ENCODE measurements at places on chromosomes 6 and 20.

DNA sequence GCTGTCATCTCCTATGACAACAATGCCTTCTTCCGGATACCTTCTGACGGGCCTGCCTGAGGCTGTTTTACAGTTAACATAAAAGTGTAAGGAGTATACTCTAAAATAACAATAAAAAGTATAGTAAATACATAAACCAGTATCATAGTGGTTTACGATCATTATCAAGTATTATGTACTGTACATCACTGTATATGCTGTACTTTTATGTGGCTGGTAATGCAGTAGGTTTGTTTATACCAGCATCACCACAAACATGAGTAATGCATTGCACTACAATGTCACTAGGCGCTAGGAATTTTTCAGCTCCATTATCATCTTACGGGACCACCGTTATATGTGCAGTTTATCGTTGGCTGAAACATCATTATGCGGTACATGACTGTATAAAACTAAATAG is 76.5 kb downstream of the VEGFA start:
- DNase-seq, result no peak

DNA sequence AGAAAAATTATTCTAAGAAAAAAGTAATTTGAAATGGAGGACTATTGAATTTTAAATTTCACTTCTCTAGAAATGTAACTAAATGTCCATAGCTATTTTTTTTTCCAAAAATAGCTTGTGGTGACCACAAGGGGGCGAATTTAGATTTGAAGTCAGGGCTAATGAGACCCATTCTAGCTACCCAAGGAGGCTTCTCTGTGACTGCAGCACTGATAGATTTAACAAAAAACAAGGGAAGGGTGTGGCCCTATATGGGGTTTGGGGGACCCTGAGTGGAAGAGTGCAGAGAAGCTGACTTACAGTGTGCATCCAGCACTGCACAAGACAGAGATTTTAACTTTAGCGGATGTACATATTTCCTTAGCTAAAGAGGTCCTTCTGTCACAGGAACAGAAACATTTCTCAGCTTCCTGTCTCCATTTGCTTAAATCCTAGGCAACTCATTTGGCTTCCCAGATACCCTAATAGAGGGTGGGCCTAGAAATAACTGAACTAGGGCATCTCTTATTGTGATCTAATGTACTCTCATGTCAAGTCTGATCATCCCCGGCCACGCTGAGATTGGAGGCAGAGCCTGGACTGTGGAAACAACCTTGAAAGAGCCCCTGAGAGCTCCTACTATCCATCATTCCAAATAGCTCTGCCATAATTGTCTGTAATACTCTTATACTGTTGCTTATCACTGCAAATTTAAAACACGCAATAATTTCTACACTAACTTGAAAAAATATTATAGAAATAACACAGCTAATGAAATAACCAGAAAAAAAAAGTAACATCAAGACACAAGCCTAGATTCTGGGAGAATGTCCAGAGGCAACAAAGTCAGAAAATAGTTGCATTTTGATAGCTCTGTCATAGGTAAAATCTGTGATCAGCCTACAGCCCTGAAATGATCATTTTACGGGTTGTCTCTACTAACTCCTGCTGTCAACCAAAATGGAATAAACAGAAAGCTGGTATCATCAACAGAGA is 93.6 kb downstream of the SNAP91 start:
- no peak for DNase-seq

GRCh38 chr6:107670792-107671199 is 153.3 kb downstream of the SCML4 start:
- no peak for DNase-seq

- DNase-seq, result peak; percentile 70
Measured at GRCh38 chr6:33620856-33621710, at the start of gene ITPR3. Gene ITPR3 (plus strand): TSS chr6:33621322. CDS start chr6:33621603, 281 bp downstream.

- DNase-seq, result no peak
Measured at GRCh38 chr6:154234019-154234772, 122.4 kb downstream of the IPCEF1 start.

DNA sequence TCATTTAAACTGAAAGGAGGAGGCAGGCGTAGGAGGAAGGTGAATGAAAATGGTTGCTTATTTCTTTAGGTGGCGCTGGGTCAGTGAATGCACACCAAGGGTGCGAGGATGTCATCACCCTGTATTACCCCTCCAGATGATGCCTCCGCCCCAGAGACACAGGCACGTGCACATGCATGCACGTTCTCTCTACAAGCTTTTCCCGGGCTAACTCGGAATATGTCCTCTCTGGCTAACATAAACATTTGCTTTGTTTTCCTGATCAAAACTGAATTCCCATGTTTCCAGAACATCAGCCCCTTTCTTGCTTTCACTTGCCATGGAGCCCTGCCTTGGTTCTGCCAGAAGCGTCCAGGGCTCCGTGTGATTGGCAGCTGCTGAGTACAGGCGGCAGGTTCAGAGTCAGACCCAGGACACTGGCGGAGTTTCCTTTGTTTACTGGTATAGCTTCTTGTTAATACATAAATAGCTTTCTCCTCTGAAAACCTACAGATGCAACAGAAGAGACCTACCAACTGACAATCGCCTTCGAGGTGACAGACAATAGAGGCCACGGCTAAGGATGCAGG is 131.2 kb upstream of the RPS6KA2 start:
- no peak for DNase-seq

DNA sequence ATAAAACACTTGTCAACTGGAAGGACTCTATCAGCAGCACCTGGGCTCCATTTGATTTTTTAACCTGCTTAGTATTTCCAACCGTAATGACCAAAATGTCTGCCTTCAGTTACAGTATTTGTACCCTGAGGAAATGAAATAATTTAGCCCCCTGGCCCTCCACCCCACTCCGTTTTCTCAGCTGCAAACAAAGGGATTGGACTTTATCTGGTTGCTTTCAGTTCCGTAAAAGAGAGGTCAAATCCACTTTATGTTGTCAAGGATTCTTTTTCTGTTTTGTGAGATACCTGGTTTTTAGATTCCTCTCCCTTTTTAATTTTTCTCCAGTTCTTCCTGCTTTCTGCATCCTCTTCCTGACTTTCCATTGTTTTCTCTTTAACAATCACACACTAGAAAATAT is 64.4 kb upstream of the BMP2 start:
- DNase-seq, result no peak

DNA sequence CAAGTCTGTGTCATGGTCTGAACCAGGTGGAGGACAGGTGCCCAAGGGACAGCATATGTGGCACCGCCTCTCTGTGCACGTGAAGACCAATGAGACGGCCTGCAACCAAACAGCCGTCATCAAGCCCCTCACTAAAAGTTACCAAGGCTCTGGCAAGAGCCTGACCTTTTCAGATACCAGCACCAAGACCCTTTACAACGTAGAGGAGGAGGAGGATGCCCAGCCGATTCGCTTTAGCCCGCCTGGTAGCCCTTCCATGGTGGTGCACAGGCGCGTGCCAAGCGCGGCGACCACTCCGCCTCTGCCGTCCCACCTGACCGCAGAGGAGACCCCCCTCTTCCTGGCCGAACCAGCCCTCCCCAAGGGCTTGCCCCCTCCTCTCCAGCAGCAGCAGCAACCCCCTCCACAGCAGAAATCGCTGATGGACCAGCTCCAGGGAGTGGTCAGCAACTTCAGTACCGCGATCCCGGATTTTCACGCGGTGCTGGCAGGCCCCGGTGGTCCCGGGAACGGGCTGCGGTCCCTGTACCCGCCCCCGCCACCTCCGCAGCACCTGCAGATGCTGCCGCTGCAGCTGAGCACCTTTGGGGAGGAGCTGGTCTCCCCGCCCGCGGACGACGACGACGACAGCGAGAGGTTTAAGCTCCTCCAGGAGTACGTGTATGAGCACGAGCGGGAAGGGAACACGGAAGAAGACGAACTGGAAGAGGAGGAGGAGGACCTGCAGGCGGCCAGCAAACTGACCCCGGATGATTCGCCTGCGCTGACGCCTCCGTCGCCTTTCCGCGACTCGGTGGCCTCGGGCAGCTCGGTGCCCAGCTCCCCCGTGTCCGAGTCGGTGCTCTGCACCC is 109.5 kb upstream of the RAB32 start:
- DNase-seq, result no peak

GRCh38 chr6:154537511-154538325 is 27.2 kb upstream of the CNKSR3 start:
- DNase-seq, result no peak

DNA sequence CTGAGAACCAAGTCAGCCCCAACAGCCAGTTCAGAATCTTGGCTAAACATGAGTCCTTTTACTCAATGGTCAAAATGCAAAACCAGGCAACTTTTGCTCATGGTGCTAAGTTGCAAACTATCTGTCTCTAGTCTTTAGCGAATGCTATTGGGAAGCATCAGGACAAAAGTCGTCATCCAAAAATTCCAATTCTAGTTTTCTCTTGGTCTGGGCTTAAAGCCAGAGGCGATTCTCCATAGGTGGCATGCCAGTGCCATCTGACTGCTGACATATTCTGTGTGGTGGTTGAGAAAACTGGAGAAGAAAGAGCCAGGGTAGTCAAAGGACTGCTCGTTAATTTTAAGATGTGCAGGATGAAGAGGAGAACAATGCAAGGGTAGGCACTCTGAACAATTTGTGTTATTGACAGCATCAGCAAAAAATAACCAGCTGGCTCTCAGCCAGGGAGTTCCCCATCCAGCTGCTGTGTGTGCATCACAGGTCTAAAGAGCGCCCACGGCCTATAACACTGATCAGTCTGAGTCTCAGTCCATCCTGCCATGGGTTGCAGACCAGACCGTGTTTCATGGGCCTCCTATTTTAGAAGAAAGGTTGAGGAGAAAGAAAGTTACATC is 313.6 kb downstream of the ALDH8A1 start:
- peak; percentile 21 for DNase-seq

DNA sequence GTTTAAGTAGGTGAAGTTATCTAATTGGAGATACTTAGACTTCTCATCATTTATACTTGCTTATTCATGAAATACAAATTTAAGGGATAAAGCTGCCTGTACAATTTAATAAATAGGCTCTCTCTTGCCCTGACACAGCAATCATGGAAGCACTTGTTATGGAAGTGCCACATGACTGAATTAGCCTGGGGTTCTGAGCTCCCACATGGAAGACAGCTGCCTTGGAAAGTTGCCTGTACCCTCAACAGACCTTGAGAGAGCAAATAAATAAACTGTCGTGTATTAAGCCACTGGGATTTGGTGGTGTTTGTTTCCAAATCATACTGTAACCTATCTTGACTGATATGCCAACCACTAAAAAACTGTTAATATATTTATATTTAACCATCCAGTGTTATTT is 87.0 kb upstream of the RSPO3 start:
- no peak for DNase-seq

- no peak for DNase-seq
Measured at GRCh38 chr6:162612613-162613012, 115.0 kb downstream of the PRKN start.

GRCh38 chr6:8082572-8082953 is 18.4 kb upstream of the BLOC1S5 start:
- no peak for DNase-seq

DNA sequence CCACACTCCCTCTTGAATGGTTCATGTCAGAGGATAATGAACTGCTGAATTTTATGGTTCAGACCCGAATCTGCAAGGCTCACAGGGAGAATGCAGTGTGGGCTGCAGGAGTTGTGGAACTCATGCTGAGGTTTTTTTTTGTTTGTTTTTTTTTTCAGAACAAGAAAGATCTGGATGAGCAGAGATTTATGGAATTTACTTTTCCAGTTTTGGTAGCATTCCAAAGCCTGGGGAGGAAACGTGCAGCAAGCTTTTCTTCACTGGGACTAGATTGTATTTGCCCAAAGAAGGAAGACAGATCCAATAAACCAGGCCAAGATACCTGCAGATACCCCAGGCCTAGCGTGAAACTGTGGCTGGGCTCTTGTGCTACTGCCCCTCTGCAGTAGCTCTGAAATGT is 223.9 kb upstream of the TAB2 start:
- DNase-seq, result no peak

- DNase-seq, result no peak
Measured at GRCh38 chr6:1814279-1814678, 204.6 kb downstream of the FOXC1 start.

GRCh38 chr6:37242429-37243052 is 15.0 kb upstream of the TBC1D22B start:
- DNase-seq, result no peak

DNA sequence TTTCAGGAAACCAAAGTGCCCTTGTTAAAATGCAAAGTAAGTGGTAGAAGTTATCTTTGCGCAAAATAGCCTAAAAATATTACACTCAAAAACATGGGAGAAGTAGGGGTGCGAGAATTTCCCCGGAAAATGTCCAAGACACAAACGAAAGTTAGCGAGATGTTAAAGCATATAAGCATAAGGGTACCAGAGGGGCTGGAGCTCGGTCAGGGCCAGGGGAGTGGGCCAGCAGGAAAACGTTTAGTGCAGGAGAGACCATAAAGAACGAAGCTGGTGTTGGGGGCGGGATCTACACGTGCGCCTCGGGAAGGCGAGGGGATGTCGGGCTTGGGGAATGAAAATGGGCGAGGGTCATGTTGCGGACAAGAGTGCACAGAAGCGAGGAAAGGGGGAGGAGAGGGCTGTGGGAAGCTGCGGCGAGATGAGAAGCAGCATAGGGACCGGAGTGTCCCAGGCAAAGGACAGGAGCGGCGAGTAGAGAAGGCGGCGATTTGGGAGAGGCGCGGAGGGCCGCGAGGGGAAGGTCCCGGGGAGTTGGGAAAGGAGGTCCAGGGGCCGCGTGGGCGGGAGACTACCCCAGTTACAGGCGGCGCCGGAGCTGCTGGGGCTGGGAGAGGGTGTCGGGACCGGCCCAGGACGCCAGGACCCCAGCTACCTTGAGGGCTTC is 600 bp downstream of the XPO5 start:
- DNase-seq, result no peak

DNA sequence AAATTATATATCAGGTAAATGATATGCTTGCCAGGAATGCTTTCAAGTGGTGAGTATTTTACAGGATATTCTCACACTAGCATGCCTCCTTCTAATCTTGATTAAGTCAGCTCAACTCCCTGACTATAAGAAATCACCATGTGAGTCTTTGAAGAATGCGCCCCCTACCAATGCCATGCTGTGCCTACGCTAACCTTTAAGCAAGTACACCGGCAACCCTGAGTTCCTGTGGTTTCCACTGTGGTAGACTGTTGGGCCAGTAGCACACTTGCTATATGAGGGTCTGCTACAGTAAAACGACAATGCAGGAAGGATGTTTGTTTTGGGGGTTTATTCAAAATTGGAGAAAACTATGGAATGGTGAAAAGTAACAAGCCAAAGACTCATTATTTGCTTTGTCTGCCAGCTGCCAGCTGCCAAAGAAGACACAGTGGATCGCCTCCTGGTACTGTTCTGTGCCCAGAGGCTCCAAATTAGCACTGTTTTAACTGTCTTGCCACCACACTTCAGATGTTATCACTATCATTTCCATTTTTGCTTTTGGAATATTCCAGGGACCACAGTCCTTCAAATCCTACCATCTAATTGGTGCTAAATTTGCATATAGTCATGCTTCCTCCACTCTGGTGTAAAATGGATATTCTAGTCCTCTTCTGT is 333.5 kb downstream of the RNGTT start:
- no peak for DNase-seq
